Esophagus squamous epithelium (tissue), 5 donors: ENCODE measurements at places on chromosomes 1 and 21.

- no peak for DNase-seq
These were observed 560.3 kb upstream of the ZP4 start for GRCh38 chr1:238450976-238451375.

- DNase-seq = no peak
These were observed 70.3 kb downstream of the SERINC2 start for GRCh38 chr1:31483012-31483946.

GRCh38 chr1:161981735-161982506 is 41.7 kb downstream of the OLFML2B start:
- DNase-seq = no peak

- DNase-seq = no peak
These were observed 10.5 kb upstream of the INTS3 start for GRCh38 chr1:153717330-153717729.

DNA sequence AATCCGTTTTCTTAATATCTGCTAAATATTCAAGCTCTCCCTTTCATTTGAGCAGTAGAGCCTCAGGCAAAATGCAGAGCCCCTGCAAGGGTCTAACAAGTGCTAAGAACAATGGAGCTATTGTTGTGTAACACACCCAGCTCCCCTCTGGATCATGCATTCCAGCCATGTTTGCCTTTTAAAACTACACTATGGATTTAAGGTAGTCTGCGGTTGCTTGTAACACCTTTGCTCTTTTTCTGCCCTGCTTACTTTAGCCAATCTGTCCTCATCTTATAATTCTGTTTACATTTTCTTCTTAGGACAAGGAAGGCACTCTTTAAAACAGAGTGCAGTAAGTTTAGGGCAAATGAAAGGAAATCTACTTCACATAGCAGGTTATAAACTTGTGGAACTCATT is 60.0 kb upstream of the C1orf105 start:
- no peak for DNase-seq

- DNase-seq = no peak
These were observed 22.2 kb downstream of the EPB41 start for GRCh38 chr1:28936528-28936927.

DNA sequence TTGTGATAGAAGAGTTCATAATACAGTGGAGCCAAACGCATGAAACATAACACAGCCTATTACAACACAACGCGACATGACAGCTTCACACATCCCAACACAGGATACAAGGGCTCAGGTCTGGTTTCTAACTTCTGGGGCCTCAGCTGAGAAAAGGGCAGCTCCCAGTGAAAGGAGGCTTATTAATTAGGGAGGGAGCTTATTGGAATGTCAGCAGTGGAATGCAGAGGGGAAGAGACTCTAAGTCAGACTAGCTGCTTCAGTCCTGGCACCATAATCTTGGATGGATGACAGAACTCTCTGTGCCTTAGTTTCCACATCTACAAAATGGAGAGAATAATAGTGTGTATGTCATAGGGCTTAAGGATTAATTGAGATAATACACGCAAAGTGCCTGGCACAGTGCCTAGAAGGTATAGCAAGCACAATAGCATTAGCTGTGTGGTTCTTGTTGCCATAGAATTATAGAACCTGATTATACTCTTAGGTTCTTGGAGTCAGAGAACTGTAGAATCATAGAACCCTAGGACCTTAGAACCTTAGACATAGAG is 22.7 kb upstream of the SLC2A1 start:
- no peak for DNase-seq

- DNase-seq = no peak
These were observed 50.0 kb downstream of the LACTBL1 start for GRCh38 chr1:22922640-22923039.

GRCh38 chr1:193456811-193457280 is 270.4 kb upstream of the B3GALT2 start:
- no peak for DNase-seq

- DNase-seq = no peak
These were observed 57.2 kb downstream of the TNN start for GRCh38 chr1:175124861-175125260.

GRCh38 chr1:183693521-183693920 is 40.4 kb upstream of the APOBEC4 start:
- DNase-seq = no peak

DNA sequence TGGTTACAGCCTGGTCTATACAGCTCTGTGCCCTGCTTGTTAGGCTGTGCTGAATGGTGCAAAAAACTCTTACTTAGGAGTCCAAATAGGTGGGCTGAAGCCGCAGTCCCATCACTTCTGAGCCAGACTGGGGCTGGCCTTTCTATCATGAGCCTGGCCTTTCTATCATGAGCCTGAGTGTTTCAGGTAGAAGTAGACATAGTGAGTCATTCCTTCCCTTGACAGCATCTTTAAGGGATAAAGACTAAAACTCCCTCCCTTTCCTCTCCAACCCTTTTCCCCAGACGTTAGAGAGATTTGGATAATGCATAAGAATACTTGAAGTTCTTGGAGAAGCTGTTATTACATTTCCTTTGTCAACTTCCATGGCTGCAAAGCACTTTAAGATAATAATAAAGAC is 46.5 kb upstream of the PARP1 start:
- DNase-seq = no peak

DNA sequence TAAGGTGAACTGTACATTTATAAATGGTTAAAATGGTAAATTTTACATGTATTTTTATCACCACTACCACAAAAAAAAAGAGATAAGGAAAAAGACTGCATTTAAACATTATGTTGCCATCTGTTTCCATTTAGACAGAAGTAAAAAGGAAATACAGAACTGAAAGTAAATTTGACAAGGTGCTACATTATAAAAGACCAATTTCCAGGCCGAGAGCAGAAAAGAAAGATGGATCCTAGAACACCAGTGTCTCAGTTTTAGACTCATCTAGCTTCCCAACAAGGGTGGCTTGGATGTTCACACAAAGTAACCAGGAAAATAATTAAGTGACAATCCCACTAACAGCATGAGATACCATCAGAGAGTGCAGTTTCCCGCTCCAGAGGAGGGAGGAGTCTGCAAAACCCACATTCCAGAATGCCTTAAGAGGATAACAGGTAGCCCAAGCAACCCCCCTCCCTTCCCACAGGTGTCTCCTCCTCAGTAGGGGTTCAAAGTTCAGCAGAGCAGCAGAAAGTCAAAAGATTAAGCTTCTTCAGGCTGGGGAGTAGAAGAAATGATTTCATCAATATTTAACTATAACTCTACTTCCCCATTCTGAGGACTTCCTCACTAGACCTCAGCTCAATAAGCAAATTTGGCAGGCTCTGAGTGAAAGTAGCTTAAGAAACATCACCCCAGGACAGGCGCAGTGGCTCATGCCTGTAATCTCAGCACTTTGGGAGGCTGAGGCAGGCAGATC is 11.8 kb downstream of the TPM3 start:
- DNase-seq = no peak

DNA sequence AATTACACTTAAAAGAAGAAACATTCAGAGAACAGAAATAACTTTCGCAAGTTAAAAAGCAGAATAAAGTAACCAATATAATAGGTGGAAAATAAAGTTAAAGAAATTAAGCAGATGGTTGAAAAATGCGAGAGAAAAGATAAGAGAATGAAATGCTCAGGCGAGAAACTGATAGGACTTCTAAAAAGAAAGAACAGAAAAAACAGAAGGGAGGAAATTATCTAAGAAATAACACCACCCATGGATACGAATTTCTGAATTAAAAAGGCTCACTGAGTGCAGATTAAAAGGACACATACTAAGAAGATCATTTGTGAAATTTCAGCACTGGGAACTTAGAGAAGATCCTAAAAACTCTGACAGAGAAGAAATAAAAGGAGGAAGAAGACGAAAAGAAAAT is 92.0 kb downstream of the HLX start:
- DNase-seq = no peak

- DNase-seq = no peak
These were observed 46.5 kb upstream of the COA6 start for GRCh38 chr1:234326497-234327366.

- no peak for DNase-seq
These were observed 4.2 kb upstream of the SHISAL2A start for GRCh38 chr1:52628614-52629324.

GRCh38 chr1:214228976-214229375 is 52.0 kb upstream of the SMYD2 start:
- no peak for DNase-seq

DNA sequence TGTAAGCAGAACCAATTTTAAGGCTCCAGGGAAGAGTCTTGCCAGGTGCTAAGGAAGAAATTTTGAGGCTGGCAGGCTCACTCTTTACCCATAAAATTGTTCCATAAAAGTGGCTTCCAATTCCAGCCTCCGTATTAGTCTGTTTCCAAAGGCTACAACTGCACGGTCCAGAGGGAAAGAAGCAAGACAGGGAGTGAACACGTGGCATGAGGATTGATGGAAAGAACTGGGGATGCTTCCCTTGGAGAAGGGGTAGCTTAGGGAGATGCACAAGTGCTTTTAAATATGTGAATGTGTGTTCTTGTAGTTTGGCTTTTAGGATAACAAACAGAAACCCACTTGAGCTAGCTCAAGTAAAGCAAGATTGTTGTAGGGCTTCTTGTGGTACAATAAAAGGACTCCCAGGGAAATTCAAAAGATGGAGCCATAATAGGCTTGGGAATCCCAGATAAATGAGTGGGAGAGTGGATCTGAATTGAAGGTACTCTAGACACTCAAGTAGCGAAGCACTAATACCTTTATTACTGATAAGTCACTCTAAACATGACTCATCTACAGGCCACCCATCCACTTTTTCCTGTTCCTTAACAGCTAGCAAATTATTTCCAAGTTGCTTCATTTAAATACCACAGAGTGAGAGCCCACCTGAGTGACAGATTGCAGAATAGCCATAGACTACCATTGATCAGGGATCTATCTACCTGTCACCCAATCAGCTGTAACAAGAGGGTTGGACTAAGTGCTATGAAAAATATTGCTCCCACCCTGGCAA is 34.8 kb upstream of the NPL start:
- no peak for DNase-seq

DNA sequence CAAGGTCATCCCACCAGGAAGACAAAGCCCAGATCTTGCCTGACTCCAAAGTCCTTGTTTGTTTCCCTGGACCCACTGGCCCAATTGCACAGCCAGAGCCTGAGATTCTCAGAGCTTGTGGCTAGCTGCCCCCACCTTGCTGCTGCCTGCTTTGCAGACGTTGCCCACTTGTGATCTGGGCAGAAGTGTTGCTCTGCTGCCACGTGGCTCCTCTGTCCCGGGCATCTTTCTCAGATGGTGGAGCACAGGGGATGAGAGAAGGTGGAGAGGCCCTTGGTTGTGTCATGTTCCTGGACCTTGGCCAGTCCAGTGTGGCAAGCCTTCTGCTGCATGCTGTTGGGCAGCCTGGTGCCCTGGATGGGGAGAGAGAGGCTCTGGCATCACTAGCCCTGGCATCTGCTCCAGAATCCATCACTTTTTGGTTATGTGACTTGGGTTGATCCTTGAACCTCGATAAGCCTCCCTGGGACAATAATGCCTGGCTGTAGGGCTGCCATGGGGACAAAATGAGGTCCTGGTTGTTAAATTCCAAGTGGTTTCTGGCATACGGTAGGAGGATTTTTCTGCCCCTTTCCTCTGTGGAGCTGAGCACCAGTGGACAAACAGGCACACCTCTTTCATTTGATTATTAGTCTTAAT is 1.5 kb upstream of the NR0B2 start:
- no peak for DNase-seq

- no peak for DNase-seq
These were observed 5.1 kb upstream of the GBP5 start for GRCh38 chr1:89277725-89278124.

GRCh38 chr1:115728341-115728740 is 40.2 kb downstream of the CASQ2 start:
- no peak for DNase-seq

DNA sequence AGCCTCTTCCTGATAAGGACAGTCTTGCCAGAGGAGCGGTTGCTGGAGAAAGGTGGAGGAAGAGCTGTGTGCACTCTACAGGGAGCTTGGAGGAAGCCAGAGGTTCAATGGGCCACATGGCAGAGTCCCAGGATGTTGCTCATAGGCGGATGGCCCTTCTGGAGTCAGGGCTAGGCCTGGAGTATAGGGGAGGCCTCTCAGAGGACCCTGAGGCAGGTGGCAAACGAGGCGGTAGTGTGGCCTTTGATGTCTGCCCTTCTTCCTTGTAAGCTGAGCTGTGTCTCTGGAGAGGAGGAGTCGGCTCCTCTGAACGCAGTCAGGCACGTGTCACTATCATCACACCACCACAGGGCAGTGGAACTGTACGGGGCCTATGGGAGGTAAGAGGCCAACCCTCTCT is 8.6 kb downstream of the PKP1 start:
- no peak for DNase-seq

GRCh38 chr1:18119771-18120377 is 12.3 kb downstream of the IGSF21 start:
- DNase-seq = no peak

- DNase-seq = no peak
These were observed 56.7 kb downstream of the SRSF11 start for GRCh38 chr1:70277875-70278274.

DNA sequence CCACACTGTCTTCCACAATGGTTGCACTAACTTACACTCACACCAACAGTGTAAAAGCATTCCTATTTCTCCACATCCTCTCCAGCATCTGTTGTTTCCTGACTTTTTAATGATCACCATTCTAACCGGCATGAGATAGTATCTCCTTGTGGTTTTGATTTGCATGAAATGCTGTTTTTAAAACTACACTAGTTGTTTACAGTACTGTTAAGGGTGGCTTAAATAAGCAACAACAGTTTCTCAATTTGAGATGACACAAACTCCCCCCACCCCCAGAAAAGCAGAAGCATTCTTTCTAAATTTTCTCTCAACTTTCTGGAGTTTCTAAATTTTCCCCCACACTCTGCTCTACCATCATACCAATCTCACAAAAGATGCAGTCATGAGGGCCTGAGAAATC is 7.1 kb upstream of the SLAMF7 start:
- DNase-seq = no peak

GRCh38 chr1:183277821-183278738 is 92.0 kb downstream of the LAMC2 start:
- no peak for DNase-seq

GRCh38 chr21:36602735-36603134 is 96.2 kb upstream of the SIM2 start:
- DNase-seq = no peak

GRCh38 chr1:201499795-201500669 is 6.9 kb downstream of the CSRP1 start:
- no peak for DNase-seq

- no peak for DNase-seq
These were observed 96.4 kb downstream of the GLIS1 start for GRCh38 chr1:53642607-53643006.

GRCh38 chr1:87362063-87362833 is 33.6 kb downstream of the LMO4 start:
- no peak for DNase-seq

GRCh38 chr1:240491156-240491555 is 120.8 kb downstream of the GREM2 start:
- no peak for DNase-seq

GRCh38 chr1:22327411-22327810 is 124.2 kb upstream of the ZBTB40 start:
- no peak for DNase-seq

GRCh38 chr1:200153277-200154055 is 126.0 kb downstream of the NR5A2 start:
- DNase-seq = no peak
